ENCODE measurements at places on chromosomes 4 and X.

DNA sequence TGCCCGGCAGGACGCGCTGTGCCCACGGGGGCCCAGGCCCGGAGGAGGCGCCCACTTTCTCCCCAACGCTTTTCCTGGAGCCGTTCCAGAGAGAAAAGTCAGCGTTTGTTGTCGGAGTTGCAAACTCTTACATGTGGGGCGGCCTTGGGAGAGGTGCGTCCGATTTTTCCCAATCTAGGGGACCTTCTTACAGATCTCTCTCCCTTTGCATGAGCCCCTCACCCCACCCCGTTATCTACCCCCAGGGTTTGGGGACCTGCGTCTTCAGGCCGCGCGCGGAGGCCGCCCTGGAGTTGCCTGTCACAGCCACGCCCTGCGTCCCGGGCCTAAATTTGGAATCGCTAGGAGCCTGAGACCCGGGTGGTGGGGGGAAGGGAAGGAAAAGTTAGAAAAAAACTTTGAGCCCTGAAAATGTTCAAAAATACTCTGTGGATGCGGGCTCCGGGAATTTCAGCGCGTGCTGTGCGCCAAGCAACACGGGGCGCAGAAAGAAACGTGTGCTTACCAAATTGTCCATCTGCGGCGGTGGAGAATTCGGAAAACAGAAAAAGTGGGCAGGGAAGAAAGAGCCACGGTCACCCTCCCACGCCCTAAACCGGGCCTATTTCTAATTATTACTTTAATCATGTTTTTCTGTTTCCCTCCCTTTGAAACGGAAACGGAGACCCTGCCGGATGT, 587 bp downstream of the CD99 start:
- peak; percentile 51 for DNase-seq

- no peak for DNase-seq
Measured at GRCh38 chrX:24741330-24741729, 47.6 kb downstream of the POLA1 start.

DNA sequence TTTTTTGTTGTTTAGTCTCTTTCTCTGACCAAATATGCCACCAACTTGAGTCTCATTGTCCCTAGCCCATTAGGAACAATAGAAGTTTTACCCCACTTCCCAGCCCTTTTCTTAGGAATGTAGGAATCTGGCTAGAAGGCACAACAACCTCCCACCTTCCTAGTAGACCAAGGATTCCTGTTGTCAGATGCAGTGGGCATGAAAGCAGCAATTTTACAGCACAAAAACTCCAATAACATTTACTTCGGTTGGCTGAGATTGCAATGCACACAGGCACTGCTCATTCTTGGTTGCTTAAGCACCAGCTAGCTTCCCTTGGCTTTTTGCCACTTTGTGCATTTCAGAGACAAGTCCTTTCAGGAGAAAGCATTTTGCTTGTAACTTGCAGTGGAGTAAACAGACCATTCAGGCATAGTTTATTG, 312.8 kb downstream of the TENM3 start:
- DNase-seq = no peak

DNA sequence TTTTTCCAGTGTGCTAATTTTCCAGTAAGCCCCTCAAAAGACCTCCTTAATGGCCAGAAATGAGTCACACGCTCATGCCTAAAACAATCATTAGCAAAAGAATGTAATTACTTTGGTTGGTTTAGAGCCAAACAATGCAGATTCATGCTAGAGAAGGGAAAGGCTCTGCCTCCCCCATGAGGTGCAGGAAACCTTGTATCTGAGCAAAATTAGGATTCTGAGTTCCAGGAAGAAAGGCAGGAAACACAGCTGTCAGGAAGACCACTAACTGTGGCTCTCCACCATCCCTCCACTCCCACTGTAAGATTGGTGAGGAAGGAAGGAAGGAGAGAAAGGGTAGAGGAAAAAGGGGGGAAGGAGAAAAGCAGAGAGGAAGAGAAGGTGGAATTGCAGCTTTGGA, 104.9 kb upstream of the DHX15 start:
- no peak for DNase-seq

DNA sequence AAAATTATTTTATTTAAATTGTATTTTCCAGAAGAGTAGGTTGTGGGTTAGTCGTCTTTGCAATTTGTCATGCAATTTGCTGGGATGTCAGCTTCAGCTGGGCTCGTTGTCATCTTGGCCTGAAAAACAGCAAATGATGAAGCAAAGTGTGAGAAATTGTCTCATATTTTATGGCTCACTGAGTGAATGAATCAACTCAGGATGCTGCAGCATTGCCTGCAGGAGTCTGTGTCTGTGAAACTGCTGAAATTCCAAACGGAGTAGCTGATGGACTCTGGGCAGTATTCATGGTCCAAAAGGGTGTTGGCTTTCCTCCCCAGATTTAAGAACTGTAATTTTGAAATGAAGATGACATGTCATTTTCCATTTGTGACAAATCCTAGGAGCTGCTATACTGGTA, 37.2 kb downstream of the CXCL8 start:
- no peak for DNase-seq

- DNase-seq = no peak
Measured at GRCh38 chrX:109614951-109615350, 10.0 kb downstream of the KCNE5 start.

DNA sequence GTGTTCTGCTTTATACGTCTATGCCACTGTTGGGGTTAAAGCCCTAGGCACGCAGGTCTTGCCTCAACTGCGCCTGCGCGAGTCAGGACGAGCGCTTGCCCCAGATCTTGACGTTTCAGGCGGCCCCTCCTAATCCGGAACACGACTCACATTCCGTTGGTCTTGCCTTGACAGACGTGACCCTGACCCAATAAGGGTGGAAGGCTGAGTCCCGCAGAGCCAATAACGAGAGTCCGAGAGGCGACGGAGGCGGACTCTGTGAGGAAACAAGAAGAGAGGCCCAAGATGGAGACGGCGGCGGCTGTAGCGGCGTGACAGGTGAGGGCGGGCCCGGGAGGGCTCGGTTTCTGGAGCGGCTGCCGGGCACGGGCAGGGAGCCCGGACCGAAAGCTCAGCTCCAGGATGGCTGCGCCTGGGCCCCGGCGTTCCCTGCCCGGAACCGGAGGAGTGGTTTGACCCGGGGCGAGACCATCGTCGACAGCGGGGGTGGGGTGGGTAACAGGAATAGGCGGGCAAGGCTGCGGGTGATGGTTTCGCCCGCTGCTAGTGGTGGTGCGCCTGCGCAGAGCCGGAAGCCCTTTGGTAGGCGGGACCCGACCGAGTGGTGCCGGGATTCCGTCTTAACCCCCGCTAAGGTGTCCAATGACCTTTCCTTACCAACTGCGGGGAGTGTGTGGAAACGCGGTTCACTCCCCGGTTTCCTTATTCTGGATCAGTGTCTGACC, at the start of gene ARAF:
Gene ARAF (plus strand): TSS at position 272 of the 725 bp plus-strand sequence. CDS start 1,763 bp downstream, outside the sequence.
- peak; percentile 91 for DNase-seq

GRCh38 chrX:31232506-31232905, 160.7 kb upstream of the FTHL17 start:
- DNase-seq = no peak

GRCh38 chrX:134570899-134571298, 87.4 kb downstream of the PLAC1 start:
- no peak for DNase-seq

GRCh38 chr4:24262616-24263015, 321.7 kb downstream of the DHX15 start:
- DNase-seq = no peak
